ENCODE measurements at places on chromosomes 6 and 20.

DNA sequence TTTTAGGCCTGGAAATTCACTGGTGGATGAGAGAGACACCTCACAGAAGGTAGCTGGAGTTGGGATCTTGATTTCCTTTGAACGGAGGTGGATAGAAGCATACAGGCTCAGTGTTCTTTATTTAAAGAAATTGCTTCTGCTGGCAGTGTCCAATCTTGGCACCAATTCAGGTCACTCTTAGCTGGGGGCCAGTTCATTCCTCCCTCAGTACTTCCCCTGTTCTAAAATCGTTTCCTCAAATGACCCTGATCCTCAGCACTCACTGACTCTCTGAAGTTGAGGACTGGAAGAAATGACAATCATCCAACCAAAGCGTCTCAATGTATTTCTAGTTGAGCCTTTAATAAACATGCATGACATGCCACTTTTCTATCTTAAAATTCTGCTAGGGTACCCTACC is 472.5 kb upstream of the BTBD3 start:
- DNase-seq = no peak

GRCh38 chr6:15023448-15023847 is 222.4 kb upstream of the JARID2 start:
- DNase-seq = no peak

DNA sequence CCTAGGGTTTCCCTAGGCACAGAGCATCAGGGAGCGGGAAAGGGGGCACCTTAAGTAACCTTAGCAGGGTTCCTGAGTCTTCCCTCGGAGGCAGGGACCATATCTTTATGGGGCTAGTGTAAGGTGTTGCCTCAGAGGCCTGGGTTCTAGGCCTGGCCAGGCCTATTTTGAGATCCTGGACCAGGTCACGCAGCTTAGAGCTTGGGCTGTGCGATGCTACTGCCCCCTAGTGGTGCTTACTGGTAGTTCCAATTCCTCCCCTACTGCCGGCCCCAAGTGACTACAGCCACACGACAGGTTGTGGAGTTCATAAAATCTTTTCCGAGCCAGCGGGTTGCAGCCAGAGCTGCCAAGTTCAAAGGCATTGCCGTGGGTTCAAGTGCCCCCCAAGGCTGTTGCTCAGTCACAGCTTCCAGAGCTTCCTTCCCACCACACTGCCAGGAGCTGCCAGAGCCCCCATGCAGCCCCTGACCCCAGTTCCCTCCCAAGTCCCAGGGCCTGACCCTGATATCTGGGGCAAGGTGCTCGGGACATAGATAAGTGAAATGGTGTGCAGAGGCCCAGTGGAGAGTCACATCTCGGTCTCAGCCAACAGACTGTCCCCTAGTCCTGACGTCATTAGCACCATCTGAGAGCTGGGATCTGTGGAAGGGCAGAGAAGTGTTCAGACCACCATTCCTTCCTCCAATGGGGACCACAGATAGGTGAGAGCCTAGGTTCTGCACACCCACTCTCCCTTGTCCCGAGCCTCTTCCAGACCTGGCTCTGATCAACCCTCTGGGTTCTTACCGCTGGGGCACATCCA is 3.3 kb downstream of the LRRC73 start:
- DNase-seq = peak; percentile 66

GRCh38 chr6:91221072-91221720 is 634.3 kb upstream of the MAP3K7 start:
- DNase-seq = no peak

GRCh38 chr6:26094036-26094435 is 6.8 kb downstream of the HFE start:
- DNase-seq = no peak

DNA sequence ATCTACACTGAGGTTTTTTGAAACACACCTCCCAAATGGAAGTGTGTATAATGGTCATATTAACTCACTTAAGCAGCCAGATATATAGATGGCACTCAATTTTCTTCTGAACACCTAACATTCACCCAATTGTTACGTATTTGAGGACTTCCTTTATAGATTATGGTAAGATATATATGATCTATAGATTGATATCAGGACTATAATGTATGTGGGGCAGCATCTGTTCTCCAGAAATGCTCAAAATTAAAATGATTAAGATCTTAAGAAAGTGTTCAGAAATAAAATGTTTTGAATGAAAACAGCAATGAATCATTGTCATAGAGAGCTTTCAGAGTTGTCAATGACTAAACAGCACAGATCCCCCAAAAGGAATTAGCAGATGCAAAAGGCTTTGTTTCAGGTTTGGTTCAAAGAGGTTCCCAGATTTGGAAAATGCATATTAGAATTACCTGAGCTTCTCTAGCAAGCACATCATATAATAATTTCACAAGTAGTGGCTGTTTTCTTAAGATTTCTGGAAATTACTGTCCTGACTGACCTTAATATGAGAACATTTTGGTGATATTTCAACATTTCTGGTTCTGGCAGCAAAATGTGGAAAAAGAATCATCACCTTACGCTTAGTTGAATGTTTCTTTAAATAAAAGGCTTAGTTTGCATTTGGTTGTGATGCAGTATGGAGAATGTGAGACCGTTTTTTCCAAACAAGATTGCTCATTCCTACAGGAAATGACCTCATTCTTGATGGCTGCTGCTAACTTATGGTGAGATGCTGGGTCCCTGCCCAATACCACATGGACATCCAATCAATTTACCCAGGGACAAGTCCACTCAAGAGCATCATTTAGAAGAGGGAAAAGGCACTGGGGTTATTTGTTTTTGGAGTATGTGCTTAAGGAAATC is 31.5 kb downstream of the TRAF3IP2 start:
- DNase-seq = peak; percentile 27

DNA sequence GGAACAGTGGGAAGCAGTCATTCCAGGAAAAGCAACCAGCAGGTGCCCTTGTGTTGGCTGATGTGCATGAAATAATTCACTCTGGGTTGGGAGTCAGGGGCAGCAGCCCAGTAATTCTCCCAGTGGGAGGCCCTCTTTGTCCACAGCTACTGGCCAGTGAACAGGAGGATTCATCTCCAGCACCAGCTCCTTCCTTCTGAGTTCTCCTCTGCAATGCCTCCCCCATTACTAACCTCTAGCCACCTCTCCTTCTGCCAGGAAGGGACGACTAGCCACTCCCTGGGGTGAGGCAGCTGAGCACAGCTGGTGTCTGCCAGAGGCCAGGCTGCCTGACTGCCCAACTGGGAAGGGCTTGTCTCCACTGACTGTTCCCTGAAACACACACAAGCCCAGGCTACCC is 12.5 kb upstream of the R3HDML start:
- no peak for DNase-seq

DNA sequence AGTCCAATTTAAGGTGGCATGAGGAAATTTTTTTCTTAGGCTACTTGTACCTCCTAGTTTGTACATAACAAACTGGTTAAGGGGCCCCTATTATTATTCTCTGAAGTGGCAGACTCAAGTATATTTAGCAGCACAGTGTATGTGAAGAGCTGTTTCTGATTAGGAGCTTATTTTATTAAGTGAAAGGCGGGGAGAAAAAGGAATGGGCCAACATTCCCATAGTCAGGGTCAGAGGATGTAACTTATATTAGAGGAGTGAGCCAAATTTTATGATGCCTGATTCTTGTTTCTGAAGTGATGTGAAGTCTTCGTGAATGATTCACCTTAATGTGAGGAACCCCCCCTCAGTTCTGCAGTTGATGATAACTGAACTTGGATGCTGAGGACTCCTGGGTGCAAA is 2.8 kb downstream of the HECA start:
- no peak for DNase-seq

- no peak for DNase-seq
Measured at GRCh38 chr6:135743476-135743875, 108.0 kb upstream of the PDE7B start.

DNA sequence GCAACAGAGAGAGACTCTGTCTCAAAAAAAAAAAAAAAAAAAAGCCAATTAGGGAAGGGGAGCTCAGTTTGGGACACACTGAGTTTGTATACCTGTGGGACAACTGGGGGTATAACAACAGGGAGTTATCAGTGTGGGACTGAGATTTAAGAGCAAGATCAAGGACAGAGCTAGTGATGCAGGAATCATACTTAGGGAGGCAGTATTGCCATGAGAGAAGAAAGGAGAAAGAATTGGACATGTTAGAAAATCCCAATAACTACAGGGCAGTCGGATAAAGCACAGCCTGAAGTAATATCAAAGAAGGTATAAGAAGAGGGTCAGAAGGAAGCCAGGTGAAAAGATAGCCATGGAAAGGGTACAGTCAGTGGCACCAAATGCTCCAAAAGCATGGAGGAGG is 121.2 kb downstream of the PTPRT start:
- no peak for DNase-seq

DNA sequence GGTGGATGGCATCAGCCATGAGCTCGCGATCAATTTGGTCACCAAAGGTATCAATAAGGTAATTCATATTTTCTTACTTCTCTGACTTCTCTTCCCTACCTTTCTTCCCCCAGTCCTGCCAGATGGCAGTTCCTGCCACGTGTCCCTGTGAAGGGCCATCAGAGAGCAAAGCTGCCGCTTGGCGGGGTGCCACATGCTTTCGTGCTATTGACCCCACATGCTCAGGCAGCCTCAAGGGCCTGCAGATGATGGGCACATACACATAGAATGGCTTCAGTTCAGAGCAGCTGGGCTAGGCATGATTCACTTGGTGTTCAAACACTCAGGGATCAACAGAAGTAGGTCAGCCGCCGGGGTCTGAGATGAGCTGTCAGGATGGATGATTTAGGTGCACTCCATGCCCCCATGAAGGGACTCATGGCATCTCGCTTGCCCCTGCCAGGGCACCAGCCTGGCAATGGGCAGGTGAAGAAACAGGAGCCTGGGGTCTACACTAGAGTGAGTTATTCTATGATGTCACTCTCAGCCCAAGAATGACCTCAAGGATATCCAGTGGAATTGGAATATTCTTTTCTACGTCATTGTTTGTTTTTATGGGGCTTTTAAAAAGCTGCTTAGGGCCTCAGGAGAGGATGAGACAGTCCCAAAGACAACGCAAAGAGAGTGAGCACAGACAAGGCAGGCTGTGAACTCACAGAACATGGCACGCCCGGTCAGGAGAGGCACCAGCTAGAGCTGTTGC is 25.5 kb downstream of the BANF2 start:
- no peak for DNase-seq

DNA sequence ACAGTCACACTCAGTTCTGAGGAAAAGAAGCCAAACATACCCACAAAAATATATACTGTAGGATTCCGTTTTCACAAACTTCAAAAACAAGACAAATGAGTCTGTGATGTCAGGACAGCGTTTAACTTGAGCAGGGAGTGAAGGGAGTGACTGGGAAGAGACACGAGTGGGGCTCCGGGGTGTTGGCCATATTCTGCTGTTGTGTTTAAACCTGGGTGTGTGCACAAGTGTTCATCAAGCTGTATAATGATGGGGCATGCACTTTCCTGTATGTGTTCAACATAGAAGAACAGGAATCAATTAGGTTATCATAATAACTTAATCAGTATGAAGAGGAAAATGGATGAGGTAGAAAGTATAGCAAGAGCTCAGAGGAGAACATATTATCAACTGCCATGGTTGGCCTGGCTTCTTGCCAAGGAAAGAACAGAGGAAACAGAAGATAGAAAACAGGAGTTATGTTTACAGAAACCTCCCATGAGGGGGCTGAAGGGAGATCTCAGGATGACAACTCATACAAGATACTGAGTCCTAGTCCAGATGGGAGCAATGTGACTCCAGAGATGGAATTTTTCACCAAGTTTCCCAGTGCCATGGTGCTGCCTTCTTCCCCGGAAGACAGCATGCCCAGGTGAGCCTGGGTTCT is 15.1 kb upstream of the AFDN start:
- DNase-seq = no peak

DNA sequence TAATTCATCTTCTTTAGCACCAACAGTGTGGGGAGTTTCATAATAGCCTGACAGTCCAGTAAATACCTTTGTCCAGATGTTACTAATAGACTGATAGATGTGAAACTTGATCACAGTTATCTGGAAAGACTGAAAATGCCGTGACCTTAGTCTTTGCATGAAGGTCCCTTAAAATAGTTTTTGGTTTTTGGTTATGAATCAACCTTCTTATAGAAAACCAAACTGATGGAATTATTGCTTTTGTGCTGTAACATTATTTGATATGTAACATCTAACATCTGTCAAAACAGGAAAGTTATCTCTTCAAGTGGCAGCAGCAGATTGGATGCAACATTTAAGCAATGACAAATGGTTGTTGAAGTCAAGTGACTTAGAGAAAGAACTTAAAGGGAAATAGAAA is 190.4 kb downstream of the DOK5 start:
- no peak for DNase-seq

- DNase-seq = no peak
Measured at GRCh38 chr6:3740551-3741476, 10.7 kb downstream of the PXDC1 start.

DNA sequence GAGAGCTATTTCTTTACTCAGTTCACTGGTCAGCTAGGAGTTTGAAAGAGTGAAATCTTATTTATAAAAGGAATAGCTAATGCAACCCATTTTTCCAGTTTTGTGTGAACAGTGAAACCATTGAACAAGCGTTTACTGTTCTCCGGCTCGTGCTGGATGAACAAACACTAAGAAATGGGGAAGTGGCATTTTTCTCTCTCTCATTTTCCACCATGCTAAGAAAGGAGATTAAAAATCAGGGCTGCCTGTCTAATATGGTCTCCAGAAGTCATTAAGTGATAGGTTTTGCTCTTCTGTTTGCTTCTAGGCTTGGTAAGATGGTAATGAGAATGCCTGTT is 774 bp upstream of the SFT2D1 start:
- no peak for DNase-seq

- DNase-seq = no peak
Measured at GRCh38 chr6:118856301-118856700, 37.7 kb upstream of the ASF1A start.

GRCh38 chr6:136547336-136547735 is 2.9 kb downstream of the MAP7 start:
- peak; percentile 68 for DNase-seq

DNA sequence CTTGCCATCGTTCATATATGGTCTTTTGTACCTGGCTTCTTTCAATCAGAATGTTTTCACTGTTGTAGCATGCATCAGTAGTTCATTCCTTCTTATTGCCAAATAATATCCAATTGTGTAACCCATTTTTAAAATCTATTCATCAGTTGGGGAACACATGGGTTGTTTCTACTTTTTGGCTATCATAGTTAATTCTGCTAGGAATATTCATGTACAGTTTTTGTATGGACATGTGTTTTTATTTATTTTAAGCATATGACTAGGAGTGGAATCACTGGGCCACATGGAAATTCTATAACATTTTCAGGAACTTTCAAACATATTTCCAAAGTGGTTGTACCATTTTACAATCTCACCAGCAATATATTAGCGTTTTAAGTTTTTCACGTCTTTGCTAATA is 187.4 kb upstream of the PRND start:
- no peak for DNase-seq

DNA sequence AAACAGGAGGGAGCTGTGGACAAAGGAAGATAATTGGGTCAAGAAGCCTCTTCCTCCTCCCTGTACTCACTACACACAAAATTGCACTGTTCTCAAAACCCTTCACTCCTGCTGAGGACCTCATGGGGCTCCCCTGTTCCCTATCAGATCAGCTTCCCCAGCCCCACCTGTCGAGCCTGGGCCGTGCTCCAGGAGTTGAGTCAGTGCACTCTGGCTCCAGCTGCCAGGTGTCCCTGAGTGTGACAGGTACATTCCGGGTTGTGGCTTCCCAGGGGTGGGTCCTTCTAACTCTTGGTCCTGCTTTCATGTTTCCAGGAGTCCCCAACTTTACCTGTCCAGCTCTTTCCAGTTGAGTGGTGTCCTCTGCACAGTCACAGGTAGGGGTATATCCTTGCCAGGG is 8.4 kb downstream of the RAB5IF start:
- DNase-seq = no peak

- DNase-seq = peak; percentile 2
Measured at GRCh38 chr6:128554302-128554701, 33.9 kb upstream of the PTPRK start.

GRCh38 chr6:20069021-20069522 is 143.2 kb downstream of the MBOAT1 start:
- no peak for DNase-seq

All from kidney glomerular epithelial cell (primary cell).